ENCODE measurements at places on chromosomes 3 and 15.

- no peak for DNase-seq
These were observed 5.3 kb upstream of the REC114 start for GRCh38 chr15:73437543-73438109.

- no peak for DNase-seq
These were observed 110.3 kb downstream of the FAIM start for GRCh38 chr3:138718849-138719248.

DNA sequence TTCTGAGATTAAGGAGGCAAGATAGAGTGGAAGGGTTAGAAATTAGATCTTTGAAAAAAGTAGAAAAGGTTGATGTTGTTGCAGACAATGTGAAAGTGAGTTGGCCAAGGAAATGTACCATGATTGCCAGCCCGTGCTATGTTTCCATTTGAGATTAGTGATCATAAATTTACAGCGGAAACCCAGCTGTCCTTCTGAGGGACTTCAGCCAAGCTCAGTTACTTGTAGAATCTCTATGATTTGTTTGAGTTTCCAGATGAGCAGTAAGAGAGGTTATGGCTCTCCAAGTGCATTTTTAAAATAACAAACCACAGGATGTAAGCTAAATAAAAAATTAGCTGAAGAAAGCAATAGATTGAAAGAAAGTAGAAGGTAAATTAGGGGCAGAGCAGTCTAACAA, 54.2 kb upstream of the RBMS3 start:
- DNase-seq, result no peak

DNA sequence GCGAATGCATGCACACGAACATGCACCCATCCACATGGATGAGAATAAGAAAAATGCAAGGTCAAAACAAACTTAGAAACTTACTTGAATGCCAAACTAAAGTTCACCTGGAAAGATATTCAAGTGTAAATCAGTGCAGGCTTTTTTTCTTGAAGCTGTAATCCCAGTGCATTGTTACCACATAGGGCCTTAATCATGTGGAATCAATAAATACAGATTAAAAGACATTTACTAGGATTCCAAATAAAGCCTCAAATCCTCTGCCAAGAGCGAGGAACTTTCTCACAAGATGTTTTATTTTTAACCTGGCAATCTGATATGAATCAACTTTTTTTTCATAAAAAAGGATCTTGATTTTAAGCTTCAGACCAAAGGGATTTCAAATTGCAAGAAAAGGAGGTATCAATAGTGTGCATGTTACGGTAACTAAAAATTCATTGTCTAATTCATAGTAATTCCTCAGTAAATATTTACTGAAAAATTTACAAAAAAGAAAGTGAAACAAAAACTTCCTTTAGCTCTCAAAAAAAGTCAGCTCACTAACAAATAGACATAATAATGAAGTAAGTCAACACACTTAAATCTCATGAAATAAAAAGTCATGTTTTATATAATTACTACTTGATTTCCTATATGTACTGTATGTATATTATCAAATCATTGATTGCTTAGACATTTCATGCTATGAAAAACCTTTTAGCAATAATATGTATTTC, 978.6 kb downstream of the PLOD2 start:
- DNase-seq, result no peak

DNA sequence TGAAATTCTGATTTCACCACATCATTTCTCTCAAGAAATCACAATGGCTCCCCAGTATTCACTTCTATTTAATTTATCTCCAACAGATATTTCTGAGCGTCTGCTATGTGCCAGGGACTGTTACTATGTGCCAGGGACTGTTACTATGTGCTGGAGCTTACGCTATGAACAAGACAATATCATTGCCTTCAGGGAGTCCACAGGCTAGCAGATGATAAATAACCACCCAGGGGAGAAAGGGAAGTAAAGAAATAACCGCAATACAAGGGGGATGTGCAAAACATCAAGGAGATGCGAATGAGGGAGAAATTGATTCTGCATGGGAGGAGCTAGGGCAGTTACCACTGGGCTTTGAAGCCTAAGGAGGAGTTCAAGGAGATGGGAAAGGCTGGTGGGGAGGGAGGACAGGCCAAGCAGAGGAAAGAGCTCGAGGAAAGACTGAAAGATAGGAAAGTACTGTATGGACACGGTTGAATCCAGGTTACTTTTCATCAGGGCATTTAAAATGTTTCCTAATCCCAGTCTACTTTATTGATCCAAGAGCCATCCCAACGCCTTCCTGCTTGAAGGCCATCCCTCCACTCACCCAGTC, 2.5 kb downstream of the THSD4 start:
- no peak for DNase-seq

- no peak for DNase-seq
These were observed 124.7 kb downstream of the NEDD4 start for GRCh38 chr15:55868707-55869106.

GRCh38 chr15:90360746-90361145, 8.7 kb downstream of the ZNF774 start:
- DNase-seq, result no peak

- DNase-seq, result no peak
These were observed 29.5 kb upstream of the TSEN2 start for GRCh38 chr3:12454816-12455121.

- DNase-seq, result no peak
These were observed 25.6 kb downstream of the IQCH start for GRCh38 chr15:67280217-67280616.

DNA sequence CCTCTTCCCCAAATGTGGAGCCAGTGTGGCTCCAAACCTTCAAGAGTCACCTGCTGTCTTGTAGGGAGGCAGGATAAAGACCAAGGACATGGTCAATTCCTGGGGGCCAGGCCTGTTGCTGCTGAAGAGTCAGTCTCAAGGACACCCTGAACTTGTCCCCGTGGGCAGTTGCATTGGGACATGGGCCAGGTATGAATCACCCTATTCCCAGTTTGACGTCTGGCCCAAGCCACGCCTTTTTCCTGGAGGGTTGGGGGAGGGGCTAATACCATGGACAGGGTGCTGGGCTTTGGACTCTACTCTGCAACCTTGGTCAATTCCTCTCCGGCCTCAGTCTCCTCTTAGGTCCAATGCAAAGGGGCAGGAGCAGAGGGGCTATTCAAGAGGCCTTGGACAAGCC, 10.4 kb downstream of the ATP2B2 start:
- DNase-seq, result no peak

DNA sequence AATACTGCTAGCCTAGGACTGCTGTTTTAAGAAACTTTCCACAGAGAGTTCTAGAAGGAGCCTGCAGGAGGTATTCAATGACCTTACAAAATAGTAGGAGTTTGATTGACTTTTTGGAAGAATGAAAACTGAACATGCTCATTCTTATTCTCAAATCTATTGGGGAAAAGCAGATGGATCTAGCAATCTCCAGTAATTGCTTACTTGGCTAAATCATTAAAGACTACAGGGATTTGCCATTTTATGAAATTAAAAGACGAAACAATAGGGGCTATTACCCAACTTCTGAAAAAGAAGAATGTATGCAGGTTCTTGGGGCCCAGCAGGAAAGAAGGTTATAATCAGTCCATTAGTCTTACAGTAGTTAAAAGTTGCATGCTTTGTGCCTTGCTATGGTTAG, 29.9 kb upstream of the PEX5L start:
- DNase-seq, result no peak

DNA sequence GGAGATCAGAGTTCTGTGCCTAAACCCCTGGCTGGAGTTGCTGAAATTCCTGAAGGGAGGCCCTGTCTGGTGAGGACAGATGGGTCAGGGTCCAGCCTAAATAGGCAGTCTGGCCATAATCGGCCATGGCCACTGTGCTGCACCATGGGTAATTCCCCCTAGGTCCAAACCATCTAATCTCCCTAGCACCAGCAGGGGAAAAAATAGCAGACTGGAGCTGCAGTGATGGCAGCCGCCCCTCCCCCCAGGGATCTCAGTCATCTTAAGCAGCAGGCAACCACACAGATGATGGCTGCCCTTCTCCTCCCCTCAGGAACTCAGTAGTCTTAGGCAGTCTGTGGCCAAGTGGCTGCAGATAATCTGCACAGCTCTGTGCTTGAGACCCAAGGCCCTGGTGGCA, 68.4 kb upstream of the CD96 start:
- no peak for DNase-seq

GRCh38 chr3:170631755-170632488, 46.0 kb upstream of the SLC7A14 start:
- no peak for DNase-seq

- no peak for DNase-seq
These were observed 5.2 kb upstream of the OCA2 start for GRCh38 chr15:28104326-28104725.

GRCh38 chr15:66921319-66921915, 144.0 kb upstream of the SMAD3 start:
- DNase-seq, result peak; percentile 57

DNA sequence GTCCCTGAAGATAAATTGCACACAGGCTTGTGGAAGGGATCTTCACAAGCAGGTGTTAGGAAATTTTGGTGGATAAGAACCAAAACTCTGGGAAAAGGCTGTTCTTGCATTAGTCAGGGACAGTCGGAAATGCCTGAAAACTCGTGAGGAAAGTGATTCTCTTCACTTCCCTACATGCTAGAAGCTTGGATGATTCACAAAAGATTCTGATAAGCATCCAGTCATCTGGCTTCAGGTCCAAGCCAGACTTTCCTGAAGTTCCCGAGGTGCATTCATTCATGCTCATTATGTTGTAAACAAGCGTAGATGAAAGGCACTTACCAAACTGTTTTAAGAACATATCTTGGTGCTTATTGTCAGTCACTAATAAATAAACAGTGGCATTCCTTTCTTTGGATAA, 1028.7 kb downstream of the NTRK3 start:
- no peak for DNase-seq

DNA sequence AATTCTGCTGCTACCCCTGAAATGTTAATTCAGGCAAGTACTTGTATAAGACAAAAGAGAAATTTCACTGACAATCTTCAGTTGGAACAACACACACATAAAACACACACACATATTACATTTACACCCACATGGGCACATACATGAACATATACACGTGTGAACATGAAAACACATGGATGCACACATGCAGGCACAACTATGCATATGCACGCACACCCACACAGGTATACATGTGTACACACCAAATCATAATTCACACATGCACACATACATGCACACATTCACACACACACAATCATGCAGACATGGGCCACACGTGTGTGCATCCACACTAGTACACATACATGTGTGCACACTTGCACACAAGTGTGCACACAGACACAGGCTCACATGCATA, 277.8 kb downstream of the OCA2 start:
- DNase-seq, result no peak

DNA sequence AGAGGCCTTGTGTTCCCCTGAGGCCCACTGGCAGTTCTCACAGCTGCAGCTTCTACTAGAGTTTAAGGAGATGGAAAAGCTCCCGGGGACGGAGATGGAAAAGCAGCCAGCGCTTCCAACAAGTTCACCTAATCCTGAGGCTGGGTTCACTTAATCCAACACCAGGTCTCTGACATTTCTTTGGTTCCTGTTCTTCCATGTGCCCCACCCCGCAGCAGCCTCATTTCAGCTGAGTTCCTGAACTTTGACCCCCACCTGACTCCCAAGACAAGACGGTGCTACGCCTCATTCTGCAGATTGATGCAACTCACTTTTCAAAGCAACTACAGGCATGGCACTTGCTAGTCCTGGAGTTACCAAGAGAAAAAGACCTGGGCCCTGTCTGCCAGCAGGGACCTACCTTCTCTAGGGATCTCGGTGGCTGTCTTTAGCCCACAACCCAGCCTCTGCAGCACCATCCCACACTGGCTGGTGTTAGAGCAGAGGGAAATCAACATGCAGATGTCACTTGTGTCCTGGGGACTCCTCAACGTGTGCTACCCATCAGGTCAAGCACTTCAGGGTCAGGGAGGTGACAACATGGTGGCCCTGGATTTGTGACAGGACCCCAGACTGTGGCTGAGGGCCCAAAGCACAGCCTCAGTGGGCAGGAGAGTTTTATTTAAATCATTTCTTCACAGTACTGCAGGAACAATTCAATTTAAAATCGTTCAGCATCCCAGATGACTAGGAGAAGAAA, 406.1 kb downstream of the VPS13C start:
- DNase-seq, result no peak
